ENCODE measurements at places on chromosomes 7 and 10.

DNA sequence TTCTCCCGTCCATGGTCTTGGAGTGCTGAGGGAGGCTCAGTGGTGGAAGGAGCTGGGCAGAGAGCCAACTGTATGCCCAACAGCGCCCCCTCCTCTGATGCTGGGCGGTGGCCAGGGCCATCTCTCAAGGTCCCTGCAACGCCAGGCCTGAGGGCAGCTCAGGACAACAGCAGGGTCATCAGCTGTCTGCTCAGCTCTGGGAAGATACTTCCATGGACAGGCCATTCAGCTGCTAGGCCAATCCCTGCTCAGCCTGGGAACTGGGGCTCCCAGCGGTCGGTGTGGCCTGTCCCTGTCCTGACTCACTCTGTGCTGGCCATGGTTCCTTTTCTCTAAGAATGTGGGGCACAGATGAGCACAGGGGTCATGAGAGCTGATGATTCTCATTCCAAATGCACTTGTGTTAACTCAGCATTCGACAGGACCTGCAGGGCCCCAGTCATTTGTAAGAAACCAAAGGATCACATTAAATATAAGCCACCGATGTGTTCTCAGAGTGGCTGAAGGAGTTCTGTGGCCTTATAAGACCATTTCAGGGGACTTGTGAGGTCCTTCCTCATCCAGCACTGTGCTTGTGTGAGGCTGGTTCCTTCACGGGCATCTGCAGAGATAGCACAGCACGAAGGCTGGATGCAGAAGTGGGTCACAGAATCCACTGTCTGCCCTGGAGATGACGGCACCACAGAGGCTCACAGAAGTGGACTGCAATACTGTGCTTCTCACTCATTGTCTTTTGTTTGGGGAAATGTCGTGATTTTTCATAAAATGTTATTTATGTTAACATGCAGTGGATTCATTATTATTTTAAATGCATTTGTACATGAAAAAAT is 73.0 kb downstream of the ADCY1 start:
- no peak for DNase-seq

DNA sequence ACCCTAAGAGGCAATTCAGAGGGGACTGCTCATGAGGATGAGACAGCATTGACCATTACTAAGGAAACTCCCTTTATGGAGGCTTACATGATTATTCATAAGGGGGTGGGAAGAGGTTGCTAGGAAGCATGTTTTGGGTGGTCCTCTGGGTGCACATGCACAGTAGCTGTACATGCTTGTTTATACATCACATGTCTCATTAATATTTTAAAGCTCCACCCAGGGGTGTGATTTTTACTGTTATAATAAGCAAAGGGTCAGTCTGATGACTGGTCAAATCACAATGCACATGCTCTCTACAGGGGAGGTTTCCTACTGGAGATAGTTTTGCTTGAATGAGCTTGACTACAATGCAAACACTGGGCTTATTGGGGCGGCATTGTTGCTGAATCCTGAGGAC is 23.8 kb upstream of the PPP1R9A start:
- DNase-seq: no peak

- peak; percentile 58 for DNase-seq
Measured at GRCh38 chr7:29239638-29240037, 45.1 kb downstream of the CHN2 start.

DNA sequence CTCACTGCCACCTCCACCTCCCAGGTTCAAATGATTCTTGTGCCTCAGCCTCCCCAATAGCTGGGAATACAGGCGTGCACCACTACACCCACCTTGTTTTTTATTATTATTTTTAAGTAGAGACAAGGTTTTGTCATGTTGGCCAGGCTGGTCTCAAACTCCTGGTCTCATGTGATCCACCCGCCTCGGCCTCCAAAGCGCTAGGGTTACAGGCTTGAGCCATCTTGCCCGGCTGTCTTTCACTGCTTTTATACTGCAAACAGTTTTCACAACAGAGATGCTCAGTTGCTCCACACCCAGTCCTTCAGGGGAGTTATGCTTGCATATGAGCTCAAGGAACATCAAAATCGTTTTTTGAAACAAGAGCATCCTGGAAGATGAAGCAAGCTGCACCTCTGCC is 1.3 kb upstream of the PRR15 start:
- no peak for DNase-seq

DNA sequence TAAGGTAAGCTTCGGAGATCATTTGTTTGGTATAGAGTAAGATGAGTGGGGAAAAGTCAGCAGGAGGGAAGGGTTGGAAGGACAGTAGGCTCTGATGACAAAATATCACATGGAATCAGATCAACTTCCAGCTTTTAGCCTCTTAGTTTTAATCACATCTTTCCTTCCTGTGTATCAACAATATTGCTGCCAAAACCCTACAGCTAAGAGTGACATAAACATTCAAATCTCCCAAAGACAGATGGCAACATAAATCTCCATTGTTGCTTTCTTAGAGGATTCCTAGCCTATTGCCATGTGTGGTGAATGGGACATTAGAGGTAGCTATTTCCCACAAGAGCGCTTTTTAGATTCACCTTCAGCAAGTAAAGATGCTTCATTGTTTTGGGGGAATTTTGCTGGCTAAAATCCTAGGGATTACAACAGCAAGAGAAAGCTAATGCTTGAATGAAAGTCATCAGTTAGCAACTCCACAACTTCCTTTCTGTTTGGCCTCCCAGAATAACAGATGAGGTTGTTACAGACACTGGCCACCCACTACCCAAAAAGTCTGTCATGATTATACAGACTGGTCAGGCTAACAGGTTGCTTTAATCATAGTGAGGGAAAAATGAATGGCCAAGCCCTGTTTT is 35.2 kb upstream of the FZD1 start:
- DNase-seq: no peak

DNA sequence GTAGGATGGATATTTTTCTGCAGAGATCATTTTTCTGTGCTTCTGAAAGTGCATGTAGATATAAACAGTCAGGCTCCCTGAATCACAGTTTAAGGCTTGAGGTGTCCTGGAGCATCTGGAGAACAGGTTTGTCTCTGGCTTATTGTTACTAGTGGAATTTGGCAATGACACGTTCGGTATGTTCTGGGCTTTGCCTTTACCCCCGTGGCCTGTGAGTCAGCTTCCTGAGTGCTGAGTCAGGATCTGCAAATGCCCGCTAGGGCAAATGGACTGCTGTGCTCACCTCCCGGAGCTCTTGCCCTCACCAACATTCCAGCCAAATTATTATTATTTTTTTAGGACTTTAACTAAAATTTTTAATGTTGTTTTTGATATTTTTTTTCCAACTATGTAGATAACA is 192.5 kb upstream of the PRSS1 start:
- DNase-seq: peak; percentile 54

- no peak for DNase-seq
Measured at GRCh38 chr10:118732245-118733165, 22.3 kb downstream of the CACUL1 start.

DNA sequence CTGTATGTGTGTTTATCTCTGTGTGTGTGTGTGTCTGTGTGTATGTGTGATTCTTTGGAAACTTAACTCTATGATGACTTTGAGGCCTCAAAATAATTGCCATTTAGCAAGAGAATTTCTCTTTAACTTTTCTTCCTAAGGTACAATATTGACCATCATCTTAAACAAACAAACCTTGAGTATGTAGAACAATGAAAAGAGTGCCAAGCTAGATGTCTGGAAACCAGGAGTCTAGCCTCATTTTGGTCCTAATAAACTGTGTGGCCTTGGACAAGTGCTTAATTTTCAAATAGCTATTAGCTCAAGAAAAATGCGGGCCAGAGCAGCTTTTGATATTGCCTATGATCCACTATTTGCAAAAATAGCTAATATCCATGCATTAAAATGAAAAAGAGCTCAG is 119.3 kb downstream of the RNLS start:
- DNase-seq: no peak

DNA sequence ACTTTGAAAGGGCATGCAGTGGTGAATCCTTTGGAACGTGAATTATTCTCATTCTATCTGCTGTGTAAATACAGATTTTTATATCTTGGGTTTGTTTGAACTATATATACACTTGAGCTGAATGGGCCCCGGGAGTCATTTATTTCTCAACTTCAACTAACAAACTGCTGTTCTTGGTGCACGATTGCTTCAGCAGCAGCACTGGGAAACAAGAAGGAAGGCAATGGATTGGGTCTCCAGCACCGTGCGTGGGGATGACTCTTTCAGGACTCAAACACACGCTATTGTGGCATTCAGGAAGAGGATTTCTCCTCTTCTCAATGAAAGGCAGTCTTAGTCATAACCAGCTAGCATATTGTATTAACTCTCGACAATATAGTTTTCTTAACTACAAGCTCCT is 226.0 kb upstream of the NFE2L3 start:
- no peak for DNase-seq

DNA sequence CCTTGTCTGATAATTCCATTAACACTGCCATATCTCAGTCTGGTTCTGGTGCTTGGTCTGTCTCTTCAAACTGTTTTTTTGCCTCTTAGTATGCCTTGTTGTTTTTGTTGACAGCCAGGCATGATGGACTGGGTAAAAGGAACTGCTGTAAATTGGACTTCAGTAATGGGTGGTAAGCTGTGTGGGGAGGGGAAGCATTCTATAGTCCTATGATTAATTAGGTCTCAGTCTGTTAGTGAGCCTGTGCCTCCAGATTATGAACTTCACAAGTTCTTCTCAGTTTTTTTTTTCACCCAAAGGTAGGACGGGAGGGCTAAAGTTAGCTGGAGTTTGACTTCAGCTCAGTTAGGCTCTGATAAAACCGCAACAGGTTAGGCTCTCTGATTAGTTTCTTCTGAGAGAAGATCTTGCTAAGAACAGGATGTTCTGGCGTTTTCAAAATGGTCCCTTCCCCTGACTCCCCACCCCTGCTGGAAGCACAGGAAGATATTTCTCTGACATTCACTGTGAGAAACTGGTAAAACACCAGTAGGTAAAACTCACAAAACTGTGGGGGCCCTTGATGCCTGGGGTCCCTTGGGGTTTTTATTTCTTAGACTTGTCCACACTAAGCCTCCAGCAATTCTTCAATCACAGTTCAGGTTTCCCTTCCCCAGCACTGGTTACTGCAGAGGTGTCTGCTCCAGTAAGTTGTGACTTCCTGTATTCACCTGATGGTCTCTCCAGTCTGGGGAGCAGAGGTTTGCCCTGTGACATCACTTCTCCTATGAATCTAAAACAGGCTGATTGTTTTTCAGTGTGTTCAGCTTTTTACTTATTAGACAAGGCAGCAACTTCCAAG is 43.3 kb upstream of the CCDC71L start:
- DNase-seq: no peak

DNA sequence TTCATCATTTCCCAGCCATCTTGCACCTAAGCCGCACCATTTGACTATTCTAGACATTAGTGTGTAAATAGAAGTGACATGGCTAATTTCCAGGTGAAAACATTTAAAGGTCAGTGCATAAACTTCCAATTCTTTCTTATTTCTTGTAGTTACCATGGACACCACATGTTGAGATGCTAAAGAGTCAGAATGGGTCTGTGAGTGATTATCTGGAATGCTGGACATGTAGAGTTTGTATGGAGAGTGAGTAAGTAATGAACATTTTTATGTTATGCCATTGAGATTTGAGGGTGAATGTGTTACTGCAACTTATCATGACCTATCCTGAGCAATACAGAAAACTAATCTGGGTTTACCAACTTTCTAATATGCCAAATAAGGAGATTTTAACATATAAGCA is 60.4 kb downstream of the MEOX2 start:
- DNase-seq: no peak

DNA sequence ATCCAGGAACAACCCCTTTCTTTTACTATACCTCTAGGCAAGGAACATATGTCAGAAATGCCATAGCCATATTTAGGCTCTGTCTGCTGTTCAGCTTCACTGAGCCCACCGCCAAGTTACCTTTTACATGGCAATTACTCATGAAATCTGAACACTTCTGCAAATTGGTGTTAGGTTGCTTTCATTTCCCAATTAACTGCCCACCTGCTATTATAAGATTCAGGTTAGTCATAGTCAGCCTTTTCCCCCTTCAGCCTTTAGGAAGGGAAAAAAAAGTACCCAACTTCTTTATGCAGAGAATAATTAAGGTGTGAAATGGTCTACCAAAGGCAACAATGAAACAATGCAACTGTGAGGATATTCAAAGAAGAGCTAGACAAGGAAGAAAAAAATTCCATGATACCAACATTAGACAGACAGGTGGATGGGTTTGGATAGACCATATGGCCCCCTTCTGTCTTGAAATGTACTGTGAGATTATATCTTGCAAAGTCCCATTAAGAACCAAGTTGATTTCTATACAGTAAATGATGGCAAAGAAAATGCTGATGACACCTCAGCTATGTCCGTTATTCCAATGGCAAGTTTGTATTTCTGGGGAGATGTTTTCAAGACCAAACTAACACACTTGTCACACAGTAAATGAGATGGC is 442.1 kb upstream of the NRP1 start:
- DNase-seq: no peak

DNA sequence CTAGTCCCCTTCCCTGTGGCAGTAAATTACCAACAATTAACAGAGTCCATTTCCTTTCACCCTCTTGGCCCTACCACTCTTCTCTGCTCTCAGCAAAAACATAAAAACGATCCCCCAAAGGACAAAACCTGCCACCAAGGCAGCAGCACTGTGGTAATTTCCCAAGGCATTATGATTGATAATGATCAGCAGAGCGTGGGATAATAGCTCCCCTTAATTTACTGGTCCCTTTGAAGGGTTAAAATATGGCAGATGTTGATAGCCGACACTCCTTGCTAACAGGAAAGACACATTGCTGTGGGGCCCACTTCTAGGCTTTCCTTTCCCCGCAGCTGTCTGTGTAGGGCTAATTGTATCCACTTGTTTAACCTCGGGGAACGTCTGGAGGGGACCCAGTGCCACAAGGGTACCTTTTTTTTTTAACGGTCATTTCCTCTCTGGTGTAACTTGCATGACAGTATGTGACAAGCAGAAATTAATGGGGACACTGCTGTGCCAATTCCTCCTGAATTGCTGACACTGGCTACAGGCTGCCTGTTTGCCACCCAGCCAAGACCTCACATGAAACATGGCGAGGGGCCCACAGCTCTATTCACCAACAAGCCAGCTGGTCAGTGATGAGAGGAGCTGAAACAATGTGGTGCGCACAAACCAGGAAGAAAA is 81.3 kb downstream of the CDK6 start:
- no peak for DNase-seq

GRCh38 chr7:80411621-80412020 is 100.2 kb downstream of the GNAT3 start:
- no peak for DNase-seq

DNA sequence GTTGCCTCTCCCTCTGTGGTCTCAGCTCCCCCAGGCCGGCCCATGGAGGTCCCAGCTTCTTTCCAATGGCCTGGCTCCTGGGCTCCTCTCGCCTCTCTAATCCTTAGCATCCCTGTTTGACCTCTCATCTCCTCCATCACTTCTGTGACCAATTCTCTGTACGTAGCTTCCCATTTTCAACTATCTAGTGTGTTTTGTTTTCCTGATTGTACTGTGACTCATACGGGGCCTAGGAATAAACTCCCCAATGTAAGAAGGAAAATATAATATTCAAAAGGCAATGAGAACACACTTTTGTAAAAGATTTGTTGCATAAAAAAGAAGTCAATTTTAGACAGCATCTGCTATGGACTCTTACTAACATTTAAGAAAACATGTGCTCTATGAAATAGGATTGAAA is 90.3 kb downstream of the MKX start:
- DNase-seq: no peak

Data from H1 (cell line).